Activated CD4-positive, alpha-beta T cell treated with anti-CD3 and anti-CD28 coated beads for 36 hours (primary cell): ENCODE measurements at places on chromosomes 11 and 22. TPM values are rescaled to one million over a fixed set of nuclear protein-coding genes. Genes with fewer than 3 reads are reported as not detected.

MS4A1 gene
- not detected for total RNA-seq

FAT3 gene
- not detected for total RNA-seq

KRTAP5-6 gene
- total RNA-seq, result not detected

ABCG4 gene
- total RNA-seq, result not detected

CDHR5 gene
- total RNA-seq, result not detected

SCGB1D2 gene
- not detected for total RNA-seq

GRCh38 chr11:79050786-79051185 is 390.0 kb downstream of the TENM4 start:
- no peak for DNase-seq
- no peaks in the 10 kb centered on the region for H3K4me1 ChIP-seq
- H3K27ac ChIP-seq, result no peak overlapping the region
- H3K27me3 ChIP-seq, result peaks cover 8% of the 10 kb centered on the region
- no peak overlapping the region for H3K4me3 ChIP-seq

DNA sequence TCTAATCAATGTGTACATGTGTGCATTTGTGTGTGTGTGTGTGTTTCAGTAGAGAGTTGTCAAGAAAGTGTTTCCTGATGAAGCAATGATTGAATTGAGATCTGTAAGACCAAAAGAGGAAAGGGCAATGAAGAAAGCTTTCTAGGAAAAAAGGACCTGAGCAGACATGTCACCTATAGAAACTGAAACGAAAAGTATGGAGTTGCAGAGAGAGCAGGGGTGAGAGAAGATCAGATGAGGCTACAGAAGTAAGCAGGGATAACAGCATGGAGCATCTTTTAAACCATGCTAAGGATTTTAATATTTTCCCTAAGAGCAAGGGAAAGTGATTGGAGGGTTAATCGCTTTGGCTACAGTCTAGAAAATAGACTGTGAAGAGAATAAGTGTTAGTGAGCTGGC is 1459.4 kb upstream of the TENM4 start:
- no peak overlapping the region for H3K27ac ChIP-seq
- no peaks in the 10 kb centered on the region for H3K27me3 ChIP-seq
- no peak for DNase-seq

GRCh38 chr11:128684549-128685401 is 9.1 kb upstream of the FLI1 start:
- peaks cover 38% of the 10 kb centered on the region for H3K4me1 ChIP-seq
- H3K4me3 ChIP-seq, result peak overlapping the region; percentile 70
- no peaks in the 10 kb centered on the region for H3K36me3 ChIP-seq
- peaks cover 29% of the 10 kb centered on the region for H3K27me3 ChIP-seq
- DNase-seq, result no peak
- H3K27ac ChIP-seq, result no peak overlapping the region

DNA sequence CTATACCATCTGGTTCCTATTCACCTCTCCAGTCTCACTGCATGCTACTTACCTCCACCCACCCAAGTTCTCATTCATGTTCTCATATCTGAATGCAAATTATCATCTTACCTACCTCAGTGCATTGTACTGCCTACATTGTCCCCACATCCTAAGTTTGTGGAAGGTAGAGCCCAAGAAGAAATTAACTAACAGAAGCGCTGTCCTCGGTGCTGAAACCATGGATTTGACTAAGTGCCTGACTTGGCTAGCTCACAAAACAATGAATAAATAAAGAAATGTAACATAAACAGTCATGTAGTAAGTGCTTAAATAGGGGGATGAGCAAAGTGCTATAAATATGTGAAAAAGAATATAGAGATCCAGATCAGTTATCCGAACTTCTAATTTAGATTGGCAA is 63.2 kb downstream of the GRIA4 start:
- H3K36me3 ChIP-seq, result no peaks in the 10 kb centered on the region
- no peak overlapping the region for H3K4me3 ChIP-seq
- DNase-seq, result peak; percentile 42
- no peaks in the 10 kb centered on the region for H3K4me1 ChIP-seq
- no peak overlapping the region for H3K27ac ChIP-seq

DNA sequence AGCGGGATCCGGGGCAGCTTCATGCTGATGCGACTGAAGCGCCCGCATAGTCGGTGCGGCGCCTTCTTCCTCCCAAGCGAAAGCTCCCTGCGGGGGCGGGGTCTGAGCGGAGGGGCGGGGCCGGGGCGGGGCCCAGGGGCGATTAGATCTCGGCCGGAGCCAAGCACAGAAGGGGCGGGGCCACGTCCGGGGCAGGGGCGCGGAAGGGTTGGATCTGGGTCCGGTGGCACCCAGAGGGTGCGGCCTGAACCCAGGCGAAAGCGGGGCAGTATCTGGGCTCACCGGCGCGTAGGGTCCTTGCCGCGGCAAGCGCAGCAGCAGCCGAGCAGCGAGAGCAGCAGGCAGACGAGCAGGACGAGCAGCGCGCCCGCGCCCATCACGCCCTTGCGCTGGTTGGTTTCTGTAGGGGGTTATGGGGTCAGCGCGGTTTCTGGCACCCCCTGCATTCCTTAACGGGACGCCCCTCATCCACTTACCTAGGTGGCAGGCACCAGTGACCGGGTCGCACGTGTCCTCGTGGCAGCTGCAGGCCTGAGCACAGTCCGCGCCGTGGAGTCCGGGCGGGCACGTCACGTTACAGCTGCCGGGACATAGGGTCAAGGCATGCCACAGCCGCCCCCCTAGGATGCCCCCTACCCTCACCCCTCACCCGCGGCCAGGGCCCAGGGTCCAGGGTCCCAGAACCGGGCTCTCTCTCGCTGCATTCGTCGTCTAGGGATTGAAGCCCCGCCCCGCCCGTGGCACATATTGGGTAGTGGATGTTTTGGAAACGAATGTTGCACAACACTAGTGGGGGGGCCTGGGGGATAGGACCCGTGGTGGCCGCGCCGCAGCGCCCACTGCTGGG is 8.1 kb downstream of the SCARF2 start:
- H3K4me3 ChIP-seq, result peak overlapping the region; percentile 68
- H3K4me1 ChIP-seq, result peaks cover 10% of the 10 kb centered on the region
- no peaks in the 10 kb centered on the region for H3K36me3 ChIP-seq
- peak; percentile 89 for DNase-seq
- no peak overlapping the region for H3K27ac ChIP-seq
- H3K27me3 ChIP-seq, result peaks cover 38% of the 10 kb centered on the region

GRCh38 chr22:35661464-35661863 is 13.2 kb downstream of the APOL6 start:
- no peak overlapping the region for H3K4me3 ChIP-seq
- peaks cover 67% of the 10 kb centered on the region for H3K4me1 ChIP-seq
- H3K36me3 ChIP-seq, result peaks cover 84% of the 10 kb centered on the region

- H3K36me3 ChIP-seq, result no peaks in the 10 kb centered on the region
- no peak overlapping the region for H3K4me3 ChIP-seq
- H3K4me1 ChIP-seq, result peaks cover 2% of the 10 kb centered on the region
- peaks cover 24% of the 10 kb centered on the region for H3K27me3 ChIP-seq
- H3K27ac ChIP-seq, result no peak overlapping the region
- DNase-seq, result peak; percentile 44
These were observed 2.3 kb downstream of the KRTAP5-11 start for GRCh38 chr11:71580057-71581003.

GRCh38 chr11:71946144-71946571 is 17.3 kb downstream of the RNF121 start:
- H3K27me3 ChIP-seq, result no peaks in the 10 kb centered on the region
- DNase-seq, result peak; percentile 20
- peaks cover 28% of the 10 kb centered on the region for H3K4me1 ChIP-seq
- no peak overlapping the region for H3K4me3 ChIP-seq
- peaks cover 4% of the 10 kb centered on the region for H3K36me3 ChIP-seq

- H3K27me3 ChIP-seq, result peaks cover 2% of the 10 kb centered on the region
- no peaks in the 10 kb centered on the region for H3K4me1 ChIP-seq
- no peak overlapping the region for H3K27ac ChIP-seq
- H3K36me3 ChIP-seq, result no peaks in the 10 kb centered on the region
These were observed 123.9 kb upstream of the NCAM1 start for GRCh38 chr11:112837162-112837826.

DNA sequence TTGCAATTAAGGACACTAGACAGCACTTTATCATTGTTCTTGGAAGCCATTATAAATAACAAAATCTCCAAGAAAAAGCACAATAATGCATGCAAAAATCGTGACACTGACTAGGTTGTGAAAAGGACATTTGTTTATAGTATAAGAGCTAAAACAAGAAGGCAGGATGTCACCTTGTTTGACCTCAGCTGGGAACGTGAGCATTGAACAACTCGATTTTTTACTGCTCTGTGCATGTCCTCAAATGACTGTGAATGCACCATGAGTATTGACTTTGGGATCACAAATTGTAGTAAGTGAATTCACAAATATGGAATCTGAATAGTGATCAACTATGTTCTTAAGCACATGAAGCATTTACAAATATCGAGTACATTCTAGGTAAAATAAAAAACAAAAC is 35.3 kb upstream of the ARHGAP20 start:
- H3K4me1 ChIP-seq, result no peaks in the 10 kb centered on the region
- H3K36me3 ChIP-seq, result no peaks in the 10 kb centered on the region
- peaks cover 3% of the 10 kb centered on the region for H3K27me3 ChIP-seq
- DNase-seq, result no peak
- no peak overlapping the region for H3K4me3 ChIP-seq
- no peak overlapping the region for H3K27ac ChIP-seq

GRCh38 chr11:125995313-125995712 is 49.5 kb downstream of the VSIG10L2 start:
- H3K36me3 ChIP-seq, result no peaks in the 10 kb centered on the region
- H3K4me3 ChIP-seq, result no peak overlapping the region
- peaks cover 13% of the 10 kb centered on the region for H3K4me1 ChIP-seq
- H3K27me3 ChIP-seq, result no peaks in the 10 kb centered on the region
- H3K27ac ChIP-seq, result no peak overlapping the region

DNA sequence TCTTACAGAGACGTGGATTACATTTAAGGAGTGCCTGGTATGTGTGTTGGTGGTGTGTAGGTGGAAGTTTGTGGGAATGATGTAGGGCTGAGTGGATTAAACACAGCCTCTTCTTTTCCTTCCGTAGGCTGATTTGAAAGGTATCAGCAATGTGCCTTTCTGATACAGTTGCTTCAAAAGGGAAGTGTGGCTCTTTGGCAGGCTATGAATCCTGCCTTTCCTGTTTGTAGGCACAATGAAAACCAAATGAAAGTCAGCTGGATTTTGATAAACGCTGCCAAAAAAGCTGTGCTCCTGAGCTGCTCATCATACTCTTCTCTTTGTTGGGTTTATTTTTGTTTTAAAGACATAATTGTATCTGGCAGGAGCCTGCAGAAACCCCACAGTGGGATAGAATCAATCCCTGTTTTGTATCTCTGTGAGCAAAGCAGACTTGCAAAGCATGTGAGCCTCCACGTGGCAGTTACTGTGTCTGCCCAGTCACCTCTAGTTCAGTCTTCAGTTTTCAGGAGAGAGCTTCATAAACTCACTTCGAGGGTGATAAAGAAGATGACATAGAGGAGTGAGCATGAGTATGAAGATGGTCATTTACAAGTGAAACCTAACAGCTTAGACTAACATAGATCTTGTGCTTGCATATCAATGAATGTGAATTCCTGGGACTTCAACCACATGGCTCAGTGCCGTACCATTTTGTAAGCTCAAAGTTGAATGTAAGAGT is 655.7 kb upstream of the KIRREL3 start:
- no peak overlapping the region for H3K27ac ChIP-seq
- H3K36me3 ChIP-seq, result no peaks in the 10 kb centered on the region
- H3K27me3 ChIP-seq, result no peaks in the 10 kb centered on the region
- no peak overlapping the region for H3K4me3 ChIP-seq

DNA sequence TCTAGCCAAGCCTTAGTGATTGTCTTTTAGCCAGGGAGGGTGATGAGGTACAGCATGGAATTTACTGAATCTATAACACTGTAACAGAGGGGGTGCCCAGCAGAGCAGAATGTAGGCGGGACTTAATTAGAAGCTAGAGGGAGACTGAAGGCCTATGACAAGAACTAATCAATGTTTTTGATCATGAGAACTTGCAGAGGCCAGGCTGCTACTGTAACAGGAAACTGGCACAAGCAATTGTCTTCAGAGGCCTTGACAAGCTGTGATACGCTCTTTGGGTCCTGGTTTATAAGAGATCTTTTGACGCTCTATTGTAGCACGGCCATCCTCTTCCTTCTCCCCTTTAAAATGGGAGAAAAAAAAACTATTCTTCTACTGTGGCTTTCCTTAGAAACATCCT is 1297.3 kb downstream of the JRKL start:
- DNase-seq, result no peak
- no peak overlapping the region for H3K4me3 ChIP-seq
- no peak overlapping the region for H3K27ac ChIP-seq
- no peaks in the 10 kb centered on the region for H3K27me3 ChIP-seq

DNA sequence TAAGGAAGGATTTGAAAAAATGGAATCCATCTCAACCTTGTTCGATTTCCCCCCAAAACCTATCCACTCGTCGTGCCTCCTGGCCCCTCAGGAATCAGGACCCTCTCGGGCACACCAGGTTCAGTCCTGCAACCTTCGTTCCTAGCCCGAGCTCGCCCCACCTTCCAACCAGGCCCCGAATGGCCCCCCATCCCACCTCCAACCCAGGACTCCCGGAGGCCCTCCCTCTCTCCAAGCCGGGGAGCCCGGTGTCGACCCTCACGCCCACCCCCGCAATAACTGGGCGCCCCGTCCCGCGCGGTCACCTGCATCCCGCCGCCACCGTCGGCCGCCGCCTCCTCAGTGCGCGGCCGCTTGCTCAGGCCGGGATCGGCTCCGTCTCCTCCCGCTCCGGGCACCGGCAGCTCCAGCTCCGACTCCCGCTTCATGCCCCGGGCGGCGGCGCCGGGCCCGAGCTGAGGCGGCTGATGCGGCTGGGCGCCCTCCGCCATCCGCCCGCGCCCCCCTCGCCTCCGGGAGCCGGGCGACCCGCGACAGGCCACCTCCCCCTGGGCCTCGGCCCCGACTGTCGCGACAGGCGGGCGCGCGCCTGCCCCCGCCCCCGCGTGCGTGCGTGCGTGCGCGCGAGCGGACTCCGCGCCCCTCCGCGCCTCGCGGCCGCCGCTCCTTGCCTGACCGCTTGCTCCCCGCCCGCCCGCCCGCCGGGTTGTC is 534 bp downstream of the RBFOX2 start:
- H3K27me3 ChIP-seq, result peaks cover 2% of the 10 kb centered on the region
- no peak for DNase-seq
- H3K4me1 ChIP-seq, result peaks cover 24% of the 10 kb centered on the region
- H3K27ac ChIP-seq, result no peak overlapping the region
- H3K36me3 ChIP-seq, result no peaks in the 10 kb centered on the region
- H3K4me3 ChIP-seq, result peak overlapping the region; percentile 80

GRCh38 chr22:46660604-46661201 is 40.5 kb downstream of the GRAMD4 start:
- no peaks in the 10 kb centered on the region for H3K36me3 ChIP-seq
- no peaks in the 10 kb centered on the region for H3K27me3 ChIP-seq
- peaks cover 21% of the 10 kb centered on the region for H3K4me1 ChIP-seq
- DNase-seq, result peak; percentile 43
- H3K27ac ChIP-seq, result peak overlapping the region; percentile 91
- no peak overlapping the region for H3K4me3 ChIP-seq

DNA sequence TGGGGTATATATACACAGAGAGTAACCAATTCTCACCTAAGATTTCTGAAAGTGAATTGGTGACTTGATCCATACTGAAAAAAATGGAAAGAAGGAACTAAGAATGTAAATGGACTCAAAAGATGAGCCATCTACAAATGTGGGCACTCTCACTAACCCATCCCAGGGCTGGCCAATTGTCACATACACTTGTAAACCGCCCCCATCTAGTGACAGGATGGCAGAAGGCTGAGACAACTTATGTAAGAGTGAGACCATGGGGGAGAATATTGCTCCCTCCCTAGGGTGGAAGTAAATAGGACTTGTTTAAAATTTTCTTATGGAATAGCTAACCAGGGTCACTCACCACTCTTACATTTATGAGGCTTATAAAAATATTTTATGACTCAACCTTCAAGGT is 377.1 kb upstream of the ISX start:
- no peaks in the 10 kb centered on the region for H3K4me1 ChIP-seq
- no peak overlapping the region for H3K27ac ChIP-seq
- no peak overlapping the region for H3K4me3 ChIP-seq
- no peaks in the 10 kb centered on the region for H3K36me3 ChIP-seq
- H3K27me3 ChIP-seq, result no peaks in the 10 kb centered on the region

- no peak overlapping the region for H3K27ac ChIP-seq
- DNase-seq, result peak; percentile 39
- no peak overlapping the region for H3K4me3 ChIP-seq
- H3K4me1 ChIP-seq, result no peaks in the 10 kb centered on the region
These were observed 333.9 kb downstream of the CADM1 start for GRCh38 chr11:115170133-115170815.
